Fibroblast of upper back skin (primary cell): ENCODE measurements at places on chromosomes 12 and 14.

GRCh38 chr14:23252006-23252405 is 14.3 kb downstream of the RNF212B start:
- DNase-seq: no peak

GRCh38 chr12:69108037-69108436 is 131.3 kb upstream of the CPSF6 start:
- peak; percentile 41 for DNase-seq

GRCh38 chr14:100147181-100147631 is 12.2 kb downstream of the DEGS2 start:
- DNase-seq: no peak

GRCh38 chr12:50309950-50310349 is 26.6 kb upstream of the LIMA1 start:
- DNase-seq: no peak

- DNase-seq: no peak
These were observed 11.7 kb upstream of the RNASE10 start for GRCh38 chr14:20493634-20494033.

GRCh38 chr14:55710506-55711041 is 130.6 kb downstream of the KTN1 start:
- peak; percentile 25 for DNase-seq

GRCh38 chr14:52348776-52349175 is 34.7 kb downstream of the PTGER2 start:
- peak; percentile 60 for DNase-seq

DNA sequence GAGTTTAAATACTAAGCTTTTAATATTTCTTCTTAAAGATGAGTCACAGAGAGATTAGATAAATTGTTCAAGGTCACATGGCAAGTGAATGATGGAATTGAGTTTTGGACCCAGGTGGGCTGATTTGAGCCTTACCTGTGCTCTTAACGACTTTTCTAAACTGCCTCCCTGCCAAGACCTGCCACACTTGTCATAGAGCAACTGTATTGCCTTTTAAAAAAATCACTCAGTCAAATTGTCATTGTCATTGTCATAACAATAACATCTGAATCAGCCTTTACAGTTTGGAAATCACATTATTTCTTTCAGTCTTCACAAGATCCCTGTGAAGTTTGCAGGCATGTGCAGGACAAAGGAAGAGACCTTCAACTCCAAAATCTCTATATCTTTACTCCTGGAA is 25.7 kb downstream of the SLC4A8 start:
- no peak for DNase-seq

DNA sequence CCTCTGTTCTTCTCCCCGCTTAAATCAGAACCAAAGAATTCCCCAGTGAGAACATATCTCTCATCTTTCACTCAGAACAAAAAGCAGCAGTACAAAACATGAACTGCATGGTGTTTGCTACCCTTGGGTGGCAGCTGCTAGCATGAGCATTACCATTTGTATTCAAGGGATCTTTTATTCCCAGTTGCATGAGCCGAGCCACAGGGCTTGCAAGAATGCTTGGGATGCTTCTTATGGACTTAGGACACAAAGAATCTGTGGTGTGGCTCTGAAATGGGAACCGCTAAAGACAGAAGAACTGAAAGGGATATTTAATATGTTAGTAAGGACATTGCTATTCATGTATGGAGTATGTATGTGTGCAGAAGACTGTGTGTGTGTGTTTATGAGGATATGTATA is 190.6 kb downstream of the TMX1 start:
- peak; percentile 68 for DNase-seq

- no peak for DNase-seq
These were observed 5.3 kb upstream of the TSPAN8 start for GRCh38 chr12:71162832-71163763.

DNA sequence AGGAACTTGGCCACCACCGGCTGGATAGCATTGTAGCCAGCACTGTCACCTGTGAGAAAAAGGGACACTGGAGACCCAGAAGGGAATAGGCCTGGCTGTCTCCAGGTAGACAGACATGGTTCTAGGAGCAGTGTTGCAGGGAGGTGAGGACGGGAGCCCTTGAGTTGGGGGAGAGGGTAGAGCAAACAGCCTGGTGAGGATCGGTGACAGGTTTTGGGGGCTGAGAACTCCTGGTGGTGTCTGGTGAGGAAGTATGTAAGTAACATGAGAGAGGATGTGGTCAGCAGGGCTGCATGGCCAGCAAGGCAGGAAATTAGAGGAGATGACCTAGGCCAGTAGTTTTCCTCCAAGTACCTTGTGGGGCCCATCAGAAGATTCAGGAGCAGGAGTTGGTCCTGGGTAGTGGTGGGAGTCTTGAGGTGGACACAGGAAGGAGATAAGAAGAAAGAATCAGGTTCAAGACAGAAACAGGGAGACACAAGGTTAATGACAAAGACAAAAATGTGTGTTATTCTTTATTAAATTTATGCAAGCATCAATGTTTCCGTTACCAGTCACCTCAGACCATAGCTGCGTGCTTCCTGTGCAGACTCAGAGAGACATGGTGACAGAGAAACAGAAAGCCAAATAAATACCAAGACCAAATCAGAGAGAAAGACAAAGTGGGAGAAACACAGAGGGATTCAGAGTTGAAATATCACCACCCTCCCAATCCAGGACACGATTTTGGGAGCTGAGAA is at the start of gene ARHGAP9:
Gene ARHGAP9 (minus strand): TSS at position 491 of the 740 bp plus-strand sequence. CDS start 460 bp downstream, at position 31.
- no peak for DNase-seq

GRCh38 chr12:52058631-52059361 is 7.6 kb downstream of the NR4A1 start:
- DNase-seq: no peak

DNA sequence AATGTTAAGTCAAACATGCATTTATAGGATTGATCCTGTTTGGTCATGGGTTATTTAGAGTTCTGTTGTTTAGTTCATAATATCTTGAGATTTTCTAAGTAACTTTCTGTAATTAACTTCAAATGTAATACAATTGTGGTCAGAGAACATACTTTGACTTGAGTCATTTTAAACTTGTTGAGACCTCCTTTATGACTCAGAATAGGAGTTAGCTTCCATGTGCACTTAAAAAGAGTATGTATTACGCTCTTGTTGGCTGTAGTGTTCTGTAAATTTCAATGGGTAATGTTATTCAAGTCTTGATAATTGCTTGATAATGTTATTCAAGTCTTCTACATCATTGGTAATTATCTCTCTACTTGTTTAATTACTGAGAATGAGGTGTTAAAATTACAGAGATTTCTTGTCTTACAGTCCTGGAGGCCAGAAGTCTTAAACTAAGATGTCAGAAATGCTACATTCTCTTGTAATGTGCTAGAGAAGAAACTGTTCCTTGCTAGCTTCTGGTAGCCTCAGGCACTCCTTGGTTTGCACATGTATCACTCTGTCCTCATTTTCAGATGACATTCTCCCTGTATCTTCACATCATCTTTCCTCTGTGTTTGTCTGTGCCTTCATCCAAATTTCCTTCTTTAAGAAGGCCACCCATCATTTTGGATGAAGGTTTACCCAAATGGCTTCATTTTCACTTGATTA is 197.3 kb downstream of the TMTC3 start:
- peak; percentile 80 for DNase-seq

DNA sequence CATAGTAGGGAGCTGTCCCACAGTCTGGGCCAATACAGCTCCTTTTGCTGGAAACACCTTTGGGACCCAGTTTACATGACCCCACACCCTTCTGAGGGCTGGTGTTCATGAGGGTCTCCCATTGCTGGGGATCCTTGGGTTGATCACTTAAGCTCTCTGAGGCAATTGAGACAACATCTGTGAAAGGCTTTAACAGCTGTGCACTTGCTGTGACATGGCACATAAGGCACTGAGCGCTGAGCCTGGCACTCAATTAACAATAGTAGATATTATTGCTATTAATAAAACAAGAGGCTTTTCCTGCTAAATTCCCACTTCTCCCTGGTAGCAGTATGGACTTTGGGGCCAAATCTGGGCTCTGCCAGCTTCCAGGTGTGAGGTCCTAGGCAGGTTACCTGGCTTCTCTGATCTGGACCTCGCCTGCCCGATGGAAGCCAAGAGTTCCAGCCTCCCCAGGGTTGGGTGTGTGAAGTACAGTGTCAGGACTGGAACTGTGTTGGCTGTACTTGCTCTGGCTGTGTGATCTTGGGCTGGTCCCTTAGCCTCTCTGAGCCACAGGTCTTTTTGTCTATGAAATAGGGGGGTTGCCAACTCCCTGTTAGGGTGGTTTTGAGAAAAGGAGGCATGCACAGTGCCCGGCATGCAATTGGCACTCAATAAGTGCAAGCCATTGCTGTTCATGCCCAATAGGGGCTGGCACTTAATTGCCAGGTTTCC is 3.1 kb downstream of the SH2B3 start:
- DNase-seq: no peak

DNA sequence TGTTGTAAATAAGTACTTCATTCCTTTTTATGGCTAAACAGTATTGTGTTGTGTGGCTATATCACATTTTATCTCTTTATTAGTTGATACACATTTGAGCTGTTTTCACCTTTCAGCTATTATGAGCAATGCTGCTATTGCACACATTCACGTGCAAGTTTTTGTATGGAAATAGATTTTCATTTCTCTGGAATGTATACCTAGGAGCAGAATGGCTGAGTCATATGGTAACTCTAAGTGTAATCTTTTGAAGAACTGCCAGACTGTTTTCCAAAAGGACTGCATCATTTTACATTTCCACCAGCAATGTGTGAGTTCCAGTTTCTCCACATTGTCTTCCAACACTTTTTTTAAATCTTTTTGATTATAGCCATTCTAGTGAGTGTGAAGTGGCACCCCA is 134.0 kb downstream of the SRGAP1 start:
- DNase-seq: peak; percentile 91

DNA sequence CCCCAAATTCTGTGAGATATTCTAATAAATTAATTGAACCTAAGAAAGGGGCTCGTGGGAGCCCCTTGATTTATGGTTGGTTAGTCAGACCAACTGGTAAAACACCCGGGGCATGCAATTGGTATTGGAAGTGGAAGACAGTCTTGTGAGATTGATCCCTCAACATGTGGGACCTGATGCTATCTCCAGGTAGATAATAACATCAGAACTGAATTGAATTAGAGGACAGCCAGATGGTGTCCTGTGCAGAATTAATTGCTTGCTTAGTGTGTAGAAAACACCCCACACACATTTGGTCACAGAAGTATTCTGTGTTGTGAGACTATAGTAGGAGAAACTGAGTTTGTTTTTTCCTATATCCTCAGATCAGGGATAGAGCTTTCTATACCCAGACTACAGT is 22.0 kb downstream of the PYROXD1 start:
- no peak for DNase-seq

DNA sequence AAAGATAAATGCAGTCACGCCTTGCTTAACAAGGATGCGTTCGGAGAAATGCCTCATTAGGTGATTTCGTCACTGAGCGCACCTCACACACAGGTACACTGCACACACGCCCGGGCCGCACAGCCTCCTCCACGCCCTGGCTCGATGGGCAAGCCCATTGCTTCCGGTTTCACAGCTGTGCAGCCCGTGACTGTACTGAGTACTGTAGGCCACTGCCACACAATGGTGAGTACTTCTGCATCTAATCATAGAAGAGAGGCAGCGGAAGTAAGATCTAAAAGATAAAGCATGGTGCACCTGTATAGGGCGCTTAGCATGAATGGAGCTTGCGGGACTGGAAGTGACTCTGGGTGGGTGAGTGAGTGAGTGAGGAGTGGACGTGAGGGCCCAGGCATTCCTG is 4.3 kb downstream of the RIMBP2 start:
- no peak for DNase-seq

- peak; percentile 86 for DNase-seq
These were observed 23.3 kb downstream of the DMAC2L start for GRCh38 chr14:50335389-50335788.

DNA sequence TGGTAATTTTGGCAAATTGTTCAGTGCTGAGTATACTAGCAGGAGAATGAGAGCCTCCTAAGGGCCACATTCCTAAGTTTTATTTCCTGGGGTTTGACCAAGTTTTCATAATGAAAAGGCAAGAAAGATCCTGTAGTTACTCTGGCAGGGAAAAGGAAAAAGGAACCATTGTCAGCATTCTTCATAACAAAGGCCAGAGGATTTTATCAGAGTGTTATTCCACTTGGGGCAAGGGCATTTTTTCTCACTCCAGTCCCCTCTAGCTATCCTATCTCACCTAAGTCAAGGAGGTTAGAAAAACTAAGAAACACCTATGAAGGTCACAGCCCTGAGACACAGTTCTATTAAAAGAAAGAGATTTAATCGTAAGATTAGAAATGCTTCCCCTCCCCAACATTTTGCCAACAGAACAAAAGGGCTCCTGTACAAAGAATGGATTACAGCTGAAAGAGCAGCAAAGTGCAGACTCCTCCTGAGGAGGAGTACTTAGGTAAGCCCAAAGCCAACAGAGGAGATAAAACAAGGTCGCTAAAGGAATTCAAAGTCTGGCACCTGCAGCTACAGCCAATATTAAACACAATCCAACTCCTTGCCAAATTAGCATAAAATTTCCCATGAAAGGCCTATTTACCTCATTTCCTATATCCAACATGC is 162.4 kb downstream of the GALC start:
- no peak for DNase-seq

DNA sequence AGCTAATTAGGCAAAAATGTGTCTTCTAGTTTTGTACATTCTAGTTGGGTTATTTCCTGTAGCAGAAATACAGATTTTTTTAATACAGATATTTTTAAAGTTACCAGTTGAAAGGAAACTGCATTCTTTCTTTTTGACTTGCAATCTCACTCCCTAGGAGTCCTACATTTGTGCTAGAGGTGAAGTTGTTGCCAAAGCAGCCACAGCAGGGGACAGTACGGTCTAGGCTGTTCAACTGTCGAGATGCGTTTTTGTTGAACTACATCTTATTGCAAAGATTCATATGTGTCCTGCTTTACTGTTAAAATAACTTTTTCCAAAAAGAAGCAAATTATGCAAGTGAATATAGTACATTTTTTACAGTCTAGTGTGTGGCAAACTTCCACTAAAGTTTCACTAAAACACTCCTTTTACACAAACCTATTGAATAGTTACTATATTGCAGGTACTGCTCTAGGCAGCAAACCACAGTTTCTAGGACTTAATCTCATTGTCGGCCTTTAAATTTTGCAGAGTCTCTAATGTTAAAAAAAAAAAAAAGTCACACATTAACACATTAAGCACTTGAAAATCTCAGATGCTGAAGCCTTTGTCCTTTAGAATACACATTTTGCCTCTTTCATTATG is 30.2 kb upstream of the SRGAP1 start:
- DNase-seq: peak; percentile 3

DNA sequence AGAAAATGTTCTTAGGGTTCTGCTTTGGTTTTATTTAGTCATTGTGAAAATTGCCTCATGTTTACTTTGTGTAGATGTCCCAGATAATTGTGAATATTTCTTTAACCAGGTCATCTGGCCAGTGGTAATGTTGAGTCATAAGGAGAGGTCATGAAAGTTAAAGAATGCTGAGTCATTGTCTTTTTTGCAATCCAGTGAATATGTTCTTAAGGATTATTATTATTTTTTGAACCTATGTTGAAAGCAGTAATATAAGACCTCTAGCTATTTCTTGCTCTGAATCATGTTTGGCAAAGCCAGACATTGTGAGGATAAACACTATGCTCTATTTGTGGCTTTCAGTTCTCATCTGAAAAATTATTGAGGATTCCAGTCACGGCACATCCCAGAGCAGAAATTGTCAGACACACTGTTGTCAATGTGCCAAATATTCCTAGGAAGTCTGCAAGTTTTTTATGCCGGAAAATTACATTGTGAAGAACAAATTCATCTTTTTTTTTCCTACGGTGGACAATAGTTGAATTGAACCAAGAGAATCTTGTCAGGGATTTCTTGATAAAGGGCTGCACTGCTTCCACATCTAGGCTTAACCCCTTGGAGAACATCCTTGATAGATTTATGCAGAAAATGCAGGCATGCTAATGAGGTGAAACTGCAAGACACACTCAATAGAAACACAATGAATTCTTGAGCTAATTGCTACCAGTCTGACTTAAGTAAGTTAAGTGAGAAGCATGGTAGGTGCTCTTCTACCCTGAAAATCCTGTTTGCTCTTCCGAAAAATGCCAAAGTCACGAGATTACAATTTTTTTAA is 369.6 kb downstream of the ATP23 start:
- peak; percentile 99 for DNase-seq
